ENCODE measurements at places on chromosomes 12 and 14. TPM values are rescaled to one million over a fixed set of nuclear protein-coding genes. Genes with fewer than 3 reads are reported as not detected.

DNA sequence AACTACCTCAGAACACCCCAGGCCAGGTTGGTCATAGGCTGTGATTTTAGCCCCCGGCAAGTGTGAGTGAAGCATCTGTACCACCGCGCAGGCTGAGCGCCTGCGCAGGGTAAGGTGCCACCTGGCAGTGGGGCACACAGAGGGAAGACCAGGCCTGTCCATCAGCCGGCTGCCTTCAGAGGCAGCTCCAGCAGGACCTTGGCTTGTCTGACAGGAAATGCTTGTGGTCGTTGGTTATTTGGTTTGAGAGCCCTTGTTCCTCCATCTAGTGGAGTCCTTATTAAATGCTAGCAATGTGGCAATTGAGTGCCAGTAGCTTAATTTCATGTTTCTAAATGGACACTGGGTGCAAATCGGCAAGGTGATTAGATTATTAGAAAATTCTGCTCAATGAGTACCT lies 27.5 kb downstream of the SLC25A29 start:
- DNase-seq, result no peak

DNA sequence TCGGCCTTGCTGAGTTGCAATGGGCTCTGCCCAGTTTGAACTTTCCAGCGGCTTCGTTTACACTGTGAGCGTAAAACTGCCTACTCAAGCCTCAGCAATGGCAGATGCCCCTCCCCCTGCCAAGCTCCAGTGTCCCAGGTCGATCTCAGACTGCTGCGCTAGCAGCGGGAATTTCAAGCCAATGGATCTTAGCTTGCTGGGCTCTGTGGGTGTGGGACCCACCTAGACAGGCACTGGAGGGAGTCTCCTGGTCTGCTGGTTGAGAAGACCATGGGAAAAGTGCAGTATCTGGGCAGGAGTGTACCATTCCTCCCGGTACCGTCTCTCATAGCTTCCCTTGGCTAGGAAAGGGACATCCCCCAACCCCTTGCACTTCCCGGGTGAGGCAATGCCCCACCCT lies 88.2 kb downstream of the KLHL28 start:
- DNase-seq, result no peak

- no peak for DNase-seq
These were observed 25.6 kb downstream of the PTPRQ start for GRCh38 chr12:80469681-80470080.

DNA sequence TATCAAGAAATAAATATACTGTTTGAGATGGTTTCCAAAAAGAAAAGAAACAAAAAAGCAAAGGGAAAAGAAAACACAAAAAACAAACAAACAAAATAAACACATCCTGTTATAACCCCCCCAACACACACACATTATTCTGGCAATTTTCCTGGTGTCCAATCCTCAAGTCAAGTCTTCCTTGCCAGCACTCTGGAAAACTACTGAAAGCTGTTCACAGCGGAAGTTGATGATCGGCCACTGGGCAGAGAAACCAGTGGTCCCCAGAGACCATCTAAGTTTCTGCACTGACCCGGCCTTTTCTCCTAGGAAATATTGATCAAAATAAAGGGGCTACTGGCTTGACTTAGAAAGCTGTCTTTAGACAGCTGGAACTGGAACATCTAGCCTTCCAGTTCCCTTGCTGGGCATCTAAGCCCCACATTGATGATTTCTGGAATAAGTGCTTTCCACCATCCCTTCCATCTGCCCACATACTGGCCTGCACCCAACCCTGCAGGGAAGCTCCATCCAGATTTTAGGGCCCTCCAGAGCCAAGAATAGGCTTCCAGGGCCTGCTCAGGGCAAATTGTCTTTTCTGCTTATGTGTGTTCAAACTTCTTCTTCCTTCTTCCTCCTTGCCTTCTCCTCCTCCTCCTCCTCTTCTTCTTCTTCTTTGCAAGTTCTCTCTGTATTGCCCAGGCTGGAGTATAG lies 11.6 kb upstream of the PPP1CC start:
- no peak for DNase-seq

- DNase-seq, result no peak
These were observed 34.2 kb upstream of the RNASE1 start for GRCh38 chr14:20836668-20837338.

CLEC4D gene
- total RNA-seq, result 0.15 TPM

CCDC88C gene
- 65.8 TPM for total RNA-seq

SUDS3 gene
- 44.9 TPM for total RNA-seq

MYBPC1 gene
- total RNA-seq, result 17.3 TPM

STAB2 gene
- total RNA-seq, result 2.0 TPM

SAMD15 gene
- 0.36 TPM for total RNA-seq
